T-cell (primary cell): ENCODE measurements at places on chromosomes 6 and 20.

DNA sequence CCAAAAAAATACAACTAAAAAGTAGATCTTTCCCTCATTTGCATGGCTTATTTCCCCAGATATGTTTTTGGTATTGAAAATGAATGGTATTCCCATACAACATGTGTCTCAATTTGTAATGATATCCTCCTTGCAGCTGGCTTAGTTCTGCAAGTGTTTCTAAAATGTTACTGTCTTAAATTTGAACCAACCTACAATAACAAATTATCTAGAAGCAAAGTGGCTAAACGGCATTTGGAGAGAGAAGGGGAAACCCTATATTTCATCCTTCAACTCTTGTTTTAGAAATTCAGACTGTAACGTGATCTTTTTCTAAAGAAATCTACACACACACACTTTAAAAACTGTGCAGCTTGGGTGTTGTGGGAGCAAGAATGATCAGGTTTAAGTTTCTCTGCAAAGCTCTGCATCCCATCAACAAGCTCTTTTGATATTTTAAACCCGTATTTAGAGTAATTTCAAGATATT is 153.0 kb downstream of the SOBP start:
- H3K27ac ChIP-seq: no peak overlapping the region
- no peaks in the 10 kb centered on the region for H3K36me3 ChIP-seq
- no peaks in the 10 kb centered on the region for H3K27me3 ChIP-seq
- no peak overlapping the region for H3K4me3 ChIP-seq

DNA sequence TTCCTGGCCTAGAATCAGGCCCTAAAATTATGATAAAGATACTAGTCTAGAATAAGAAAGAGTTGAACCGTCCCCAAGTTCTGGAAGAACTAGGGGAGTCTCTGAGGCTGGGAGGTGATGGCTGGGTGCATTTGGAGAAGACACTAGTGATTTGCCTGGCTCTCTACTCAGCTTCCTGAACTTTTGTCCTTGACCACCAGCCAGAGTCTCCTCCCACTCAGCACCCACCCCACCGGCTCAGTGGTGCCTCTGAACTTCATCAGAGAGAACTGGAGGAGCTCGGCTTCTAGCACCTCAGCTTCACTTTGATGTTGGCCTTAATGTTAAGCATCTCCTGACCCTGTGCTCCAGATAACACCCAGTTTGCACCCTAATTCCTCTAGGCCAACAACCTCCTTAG is 73.0 kb downstream of the PERP start:
- DNase-seq: no peak
- H3K27ac ChIP-seq: no peak overlapping the region
- no peak overlapping the region for H3K4me3 ChIP-seq

DNA sequence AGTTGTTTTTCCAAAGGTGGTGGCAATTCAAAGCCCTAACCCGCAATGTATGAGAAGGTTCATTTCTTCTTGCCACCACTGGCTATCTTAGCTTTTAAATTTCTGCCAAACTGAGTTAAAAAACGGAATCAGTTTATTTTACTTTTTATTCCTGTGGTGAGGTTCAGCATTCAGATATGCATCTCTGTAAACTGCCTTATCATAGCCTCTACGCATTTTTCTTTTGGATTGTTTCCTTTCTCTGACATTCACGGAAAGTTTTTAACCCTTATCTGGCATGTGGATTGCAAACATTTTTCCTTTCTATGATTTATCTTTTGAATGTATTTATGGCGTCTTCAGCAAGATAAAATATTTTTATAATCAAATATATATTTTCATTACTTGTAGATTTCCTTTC is 37.7 kb downstream of the AK9 start:
- H3K27me3 ChIP-seq: no peaks in the 10 kb centered on the region
- H3K4me3 ChIP-seq: no peak overlapping the region
- DNase-seq: no peak
- H3K27ac ChIP-seq: no peak overlapping the region

- H3K4me1 ChIP-seq: peaks cover 4% of the 10 kb centered on the region
- H3K4me3 ChIP-seq: no peak overlapping the region
- H3K27ac ChIP-seq: no peak overlapping the region
Measured at GRCh38 chr6:273551-274058, 18.7 kb upstream of the DUSP22 start.

GRCh38 chr6:168865-169455 is 123.3 kb upstream of the DUSP22 start:
- no peaks in the 10 kb centered on the region for H3K4me1 ChIP-seq
- H3K36me3 ChIP-seq: no peaks in the 10 kb centered on the region
- H3K27ac ChIP-seq: no peak overlapping the region
- H3K4me3 ChIP-seq: no peak overlapping the region
- DNase-seq: no peak

DNA sequence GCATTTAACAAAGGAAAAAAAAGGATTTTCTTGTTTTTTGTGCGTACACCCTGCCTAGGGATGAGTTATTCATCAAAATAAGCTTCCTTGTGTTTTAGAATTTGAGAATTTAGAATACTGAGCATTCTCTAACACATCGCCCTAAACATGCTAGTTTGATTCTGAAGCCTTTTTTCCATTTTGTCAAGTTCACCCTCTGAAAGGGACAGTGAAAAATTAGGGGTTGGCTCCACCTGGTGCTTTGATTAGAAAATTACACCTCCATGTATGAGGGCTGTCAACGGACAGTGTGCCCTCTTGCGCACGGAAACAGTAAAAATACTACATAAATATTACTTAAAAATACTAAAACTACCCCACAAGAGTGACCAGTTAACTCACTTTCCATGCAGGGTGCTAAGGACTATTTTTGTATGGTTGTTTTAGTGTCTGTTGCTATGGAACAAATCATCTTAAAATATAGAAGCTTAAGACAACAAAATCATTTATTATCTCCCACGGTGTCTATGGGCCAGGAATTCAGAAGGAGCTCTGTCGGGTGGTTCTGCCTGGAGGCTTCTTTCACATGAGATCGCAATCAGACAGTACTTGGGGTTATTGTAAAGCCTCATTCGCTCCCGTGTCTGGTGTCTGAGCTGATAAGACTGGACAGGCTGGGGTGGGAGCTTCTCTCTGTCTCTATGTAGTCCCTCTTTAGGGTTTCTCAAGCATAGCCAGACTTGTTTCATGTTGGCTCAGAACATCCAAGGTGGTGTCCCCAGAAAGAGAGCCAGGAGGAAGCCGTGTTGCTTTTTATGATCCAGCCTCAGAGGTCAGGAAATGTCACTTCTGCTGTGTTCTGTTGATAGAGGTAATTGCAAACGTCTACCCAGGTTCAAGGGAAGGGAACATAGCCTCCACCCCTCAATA is 41.1 kb upstream of the TMEM170B start:
- no peak overlapping the region for H3K4me3 ChIP-seq
- no peaks in the 10 kb centered on the region for H3K36me3 ChIP-seq
- no peaks in the 10 kb centered on the region for H3K4me1 ChIP-seq
- H3K27me3 ChIP-seq: no peaks in the 10 kb centered on the region

- H3K27me3 ChIP-seq: no peaks in the 10 kb centered on the region
- no peak overlapping the region for H3K4me3 ChIP-seq
- DNase-seq: no peak
- no peak overlapping the region for H3K27ac ChIP-seq
- no peaks in the 10 kb centered on the region for H3K4me1 ChIP-seq
Measured at GRCh38 chr6:170181338-170181690, 109.6 kb downstream of the DLL1 start.

- H3K4me3 ChIP-seq: no peak overlapping the region
- H3K4me1 ChIP-seq: no peaks in the 10 kb centered on the region
- no peak overlapping the region for H3K27ac ChIP-seq
- no peaks in the 10 kb centered on the region for H3K36me3 ChIP-seq
- H3K27me3 ChIP-seq: no peaks in the 10 kb centered on the region
Measured at GRCh38 chr6:41489120-41489851, 56.9 kb upstream of the FOXP4 start.

- no peaks in the 10 kb centered on the region for H3K36me3 ChIP-seq
- H3K4me1 ChIP-seq: no peaks in the 10 kb centered on the region
- no peak overlapping the region for H3K27ac ChIP-seq
- no peak overlapping the region for H3K4me3 ChIP-seq
Measured at GRCh38 chr6:169045486-169045885, 208.2 kb downstream of the THBS2 start.
